ENCODE measurements at places on chromosomes 2 and 18.

GRCh38 chr18:23617412-23618014 lies 31.2 kb upstream of the NPC1 start:
- DNase-seq: no peak

GRCh38 chr2:219707496-219708285 lies 80.3 kb downstream of the SLC4A3 start:
- no peak for DNase-seq

DNA sequence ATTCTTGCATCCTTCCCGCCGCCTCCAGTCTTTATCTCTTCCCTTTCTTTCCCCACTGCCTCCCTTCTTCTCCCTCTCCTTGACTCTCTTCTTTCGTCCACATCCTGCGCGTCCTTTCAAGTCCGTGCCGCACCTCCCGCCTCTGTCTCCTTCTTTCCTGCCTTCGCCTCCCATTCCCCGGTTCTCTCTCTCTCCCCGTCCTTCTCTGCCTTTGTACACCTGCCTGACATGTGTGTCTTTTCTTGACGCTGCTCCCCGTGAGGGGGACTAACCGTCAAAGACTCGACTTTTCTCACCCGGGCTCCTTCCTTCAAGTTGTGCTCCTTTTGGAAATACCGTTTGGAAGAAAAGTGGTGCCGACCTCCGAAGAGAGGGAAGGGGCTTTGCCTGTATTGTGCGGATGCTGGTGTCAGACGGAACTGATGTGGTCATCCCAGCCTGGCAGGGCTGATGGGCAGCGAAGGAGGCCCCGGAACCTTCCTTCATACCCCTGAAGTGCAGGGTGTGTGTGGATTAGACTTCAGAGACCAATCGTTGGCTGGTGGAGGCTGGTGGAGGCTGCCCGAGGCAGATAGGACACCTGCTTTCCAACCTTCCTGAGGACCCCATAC lies 879 bp downstream of the TMEM178A start:
- no peak for DNase-seq

DNA sequence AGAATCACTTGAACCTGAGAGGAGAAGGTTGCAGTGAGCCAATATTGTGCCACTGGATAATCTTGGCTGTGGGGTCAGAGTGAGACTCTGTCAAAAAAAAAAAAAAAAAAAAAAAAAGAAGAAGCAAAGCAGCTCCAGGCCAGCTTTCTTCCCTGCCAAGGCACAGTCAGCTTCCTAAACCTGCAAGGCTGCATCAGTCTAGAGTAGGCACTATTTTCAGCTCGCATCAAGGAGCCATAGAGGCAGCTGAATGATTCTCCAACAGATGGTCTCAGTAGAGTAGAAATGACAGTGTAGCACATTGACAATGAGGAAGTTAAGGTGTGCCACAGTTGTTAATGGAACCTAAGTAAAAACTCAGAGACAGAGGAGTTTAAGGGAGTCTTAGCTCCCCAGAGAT lies 35.6 kb downstream of the BMP10 start:
- DNase-seq: no peak

DNA sequence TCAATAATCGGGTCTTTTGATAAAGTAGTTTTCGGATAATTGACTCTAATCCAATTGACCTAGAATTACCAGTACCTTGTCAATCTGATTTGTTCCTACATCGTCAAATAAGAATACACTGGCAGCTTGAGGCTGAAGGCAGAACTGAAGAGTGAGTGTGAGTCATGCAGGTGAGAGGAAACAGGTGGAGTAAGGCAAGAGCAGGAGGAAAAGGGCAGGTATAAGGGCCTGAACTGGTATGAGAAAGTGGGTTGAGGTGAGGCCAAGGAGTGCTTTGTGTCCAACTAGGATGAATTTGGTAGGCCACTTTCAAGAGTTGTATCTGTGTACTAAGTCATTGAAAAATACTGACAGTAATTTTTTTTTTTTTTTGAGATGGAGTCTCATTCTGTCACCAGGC lies 186.0 kb downstream of the ZNF385B start:
- no peak for DNase-seq

All from NCI-H2081 treated with DMSO at 0.1 percent for 48 hours (cell line).